ENCODE measurements at places on chromosomes 6 and 20.

GRCh38 chr6:169008641-169009257, 244.9 kb downstream of the THBS2 start:
- DNase-seq, result no peak

DNA sequence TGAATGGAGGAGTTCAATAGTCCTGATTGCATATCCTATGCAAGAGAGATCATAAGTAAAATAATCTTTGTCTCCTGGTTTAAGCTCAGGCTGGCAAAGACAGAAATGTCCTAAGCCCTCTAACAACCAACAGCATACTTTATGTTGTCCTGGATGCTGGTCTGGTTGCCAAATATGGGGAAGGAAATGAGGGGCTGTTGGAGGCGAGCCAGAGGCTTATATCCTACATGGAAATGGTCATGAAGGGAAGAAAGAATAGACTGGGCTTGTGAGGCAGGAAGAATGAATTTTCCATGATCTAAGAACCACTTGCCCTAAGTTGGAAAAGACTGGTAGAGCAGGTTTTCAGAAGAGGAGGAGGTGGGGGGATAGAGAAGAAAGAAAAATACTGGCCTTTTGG, 237.1 kb downstream of the SMOC2 start:
- DNase-seq, result no peak

DNA sequence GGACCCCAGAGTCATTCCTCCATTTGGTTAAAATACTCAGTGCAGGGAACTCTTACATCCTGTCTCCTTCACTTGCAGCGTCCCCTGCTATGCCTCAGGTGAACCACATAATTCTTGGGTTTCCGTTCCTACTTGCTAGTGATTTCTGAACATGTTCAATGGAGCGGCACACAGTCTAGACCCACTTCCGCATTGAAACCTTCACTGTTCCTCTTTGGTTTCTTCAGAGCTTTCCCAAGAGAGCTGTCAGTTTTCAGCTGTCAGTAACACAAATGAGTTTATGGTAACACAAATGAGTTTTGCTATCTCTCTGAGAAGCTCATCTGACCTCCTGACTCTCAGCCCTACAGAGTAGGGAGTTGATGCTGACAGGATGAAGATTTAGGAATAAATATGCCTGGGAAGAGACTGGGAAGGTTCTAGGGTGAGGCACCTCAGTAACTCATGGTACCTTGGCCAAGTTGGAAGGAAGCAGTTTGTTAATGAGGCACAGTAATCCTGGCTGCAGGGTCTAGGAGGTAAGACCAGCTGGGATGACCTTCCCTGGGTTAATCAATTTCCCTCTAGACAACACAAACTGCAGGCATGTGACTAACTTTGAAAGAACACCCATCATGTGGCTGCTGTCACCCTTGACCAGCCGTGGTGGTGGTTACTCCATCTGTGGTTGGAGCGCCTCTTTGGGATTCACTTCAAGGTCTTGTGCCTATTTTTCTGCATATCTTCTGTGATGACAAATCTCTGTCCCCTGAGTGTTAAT, 5.4 kb downstream of the SYS1 start:
- no peak for DNase-seq

DNA sequence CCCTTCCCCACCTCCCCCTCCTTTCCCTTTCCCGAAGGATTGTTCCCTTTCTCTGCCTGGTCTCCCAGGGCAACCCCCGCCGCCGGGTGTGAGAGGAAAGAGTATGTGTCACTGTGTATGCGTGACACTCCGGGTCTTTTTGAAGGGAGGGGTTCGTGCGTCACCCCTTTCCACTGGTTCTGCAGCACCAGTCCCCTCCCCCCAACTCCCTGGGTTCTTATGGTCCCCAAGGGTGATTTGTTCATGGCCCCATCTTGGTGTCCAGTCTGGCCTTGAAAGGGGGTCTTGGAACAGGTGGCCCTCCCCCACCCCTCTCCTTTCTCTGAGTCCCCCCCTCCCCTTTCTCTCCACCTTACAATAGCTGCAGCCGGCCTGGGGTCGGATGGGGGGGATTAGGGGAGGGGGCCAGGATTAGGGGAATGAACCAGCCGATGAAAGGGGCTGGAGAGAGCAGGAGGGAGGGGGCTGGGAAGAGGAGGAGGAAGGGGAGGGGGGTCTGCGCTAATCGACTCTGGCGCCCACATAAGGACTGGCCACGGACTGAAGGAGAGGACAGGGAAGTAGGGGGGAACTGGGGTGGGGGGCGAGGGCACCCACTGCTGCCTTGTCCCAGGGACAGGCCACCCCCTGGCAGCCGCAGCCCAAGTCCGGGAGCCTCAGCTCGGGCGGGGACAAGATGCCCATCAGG, 1.3 kb upstream of the RING1 start:
- DNase-seq, result peak; percentile 39

DNA sequence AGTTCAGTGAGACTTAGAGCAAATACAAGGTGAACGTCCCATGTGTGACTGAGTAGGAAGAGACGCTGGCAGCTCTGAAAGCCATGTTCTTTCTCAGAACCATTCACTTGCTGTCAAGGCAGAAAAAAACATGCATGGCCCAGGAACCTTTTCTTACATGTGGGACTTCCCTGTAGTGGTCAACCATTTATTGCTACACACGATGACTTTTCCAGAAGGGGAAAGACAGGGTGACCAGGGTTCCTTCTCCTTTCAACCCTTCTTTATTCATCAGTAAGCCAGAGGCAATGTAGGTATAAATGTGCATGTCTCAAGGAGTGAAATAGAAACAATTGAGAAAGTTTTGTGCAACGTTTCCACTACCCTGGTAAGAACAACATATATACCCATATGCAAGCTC, 189.0 kb downstream of the NFATC2 start:
- no peak for DNase-seq

DNA sequence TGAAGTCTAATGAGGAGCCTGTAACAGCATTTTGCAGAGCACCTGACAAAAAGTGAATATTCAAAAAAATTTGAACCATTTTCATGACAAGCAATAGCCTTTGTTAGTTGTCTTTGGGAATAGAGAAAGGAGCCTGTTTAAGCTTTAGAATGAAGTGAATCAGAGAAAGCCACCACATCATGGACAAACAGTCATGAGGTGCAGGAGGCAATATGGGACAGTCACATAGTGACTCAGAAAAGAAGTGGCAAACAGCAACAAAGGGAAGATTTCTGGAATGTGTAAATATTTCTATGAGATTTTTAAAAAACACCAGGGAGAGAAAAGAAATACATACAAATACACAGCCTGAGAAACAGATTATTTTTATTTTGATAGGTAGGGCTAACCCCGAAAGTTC, 6.6 kb downstream of the KLHL31 start:
- no peak for DNase-seq

DNA sequence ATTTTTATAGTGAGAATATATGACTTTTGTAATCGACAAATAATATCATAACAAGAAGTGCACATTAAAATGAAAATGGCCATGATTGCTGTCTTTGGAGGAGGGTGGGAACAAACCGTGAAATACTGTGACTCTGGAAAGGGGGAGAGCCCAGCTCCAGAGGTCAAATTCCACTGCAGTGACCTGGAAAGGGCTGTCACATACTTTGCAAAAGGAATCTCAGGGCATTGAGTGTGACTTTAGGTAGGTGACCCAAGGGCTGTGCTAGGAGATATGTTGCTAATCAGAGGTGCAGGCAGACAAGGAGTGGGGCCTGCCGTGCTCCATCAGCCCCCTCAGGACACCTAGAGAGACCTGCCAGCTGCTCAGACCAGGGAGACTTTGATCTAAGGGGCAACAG, 28.1 kb upstream of the BMP7 start:
- no peak for DNase-seq

- DNase-seq, result no peak
Measured at GRCh38 chr6:104885518-104886043, 25.9 kb upstream of the HACE1 start.

DNA sequence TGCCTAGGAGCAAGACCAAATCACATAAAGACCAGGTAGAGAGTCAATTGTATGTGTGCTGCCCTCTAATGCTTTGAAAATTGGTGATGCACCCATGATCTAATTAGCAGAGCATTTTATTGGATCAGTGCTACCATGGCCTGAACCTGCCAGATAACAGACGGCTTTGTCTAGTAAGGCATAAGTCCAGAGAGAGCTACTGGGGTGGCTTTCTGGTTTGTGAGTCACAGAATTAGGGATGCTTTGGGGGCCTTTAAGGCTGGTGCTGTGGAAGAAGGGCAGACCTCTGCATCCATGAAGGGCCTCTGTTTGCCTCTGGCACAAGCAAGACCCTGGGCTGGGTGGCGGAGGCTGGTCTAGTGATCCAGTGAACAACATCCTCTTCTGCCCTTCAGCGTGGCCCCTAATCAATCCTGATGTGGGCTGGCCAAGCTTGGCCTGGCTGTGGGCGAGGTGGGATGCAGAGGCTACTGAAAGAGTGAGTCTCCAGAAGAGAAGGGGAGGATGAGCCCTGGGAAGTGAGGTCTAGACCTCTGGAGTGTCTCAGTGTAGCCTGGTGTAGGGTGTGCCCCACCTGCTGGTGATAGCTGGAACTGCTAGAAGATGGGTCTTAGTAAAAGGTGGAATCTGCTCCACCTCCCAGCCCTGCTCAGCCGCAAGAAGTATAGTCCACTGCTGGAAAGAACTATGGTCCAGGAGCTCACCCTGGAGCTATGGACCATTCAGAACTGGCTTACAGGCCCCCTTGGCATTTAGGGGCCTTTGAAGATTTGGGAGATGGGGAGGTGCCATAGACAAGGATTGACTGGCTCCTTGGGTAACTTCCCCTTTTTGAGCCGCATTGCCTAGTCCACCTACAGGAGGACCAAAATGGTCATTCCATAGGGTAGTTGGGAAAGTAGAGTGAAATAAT, 36.7 kb upstream of the AAR2 start:
- DNase-seq, result peak; percentile 72

DNA sequence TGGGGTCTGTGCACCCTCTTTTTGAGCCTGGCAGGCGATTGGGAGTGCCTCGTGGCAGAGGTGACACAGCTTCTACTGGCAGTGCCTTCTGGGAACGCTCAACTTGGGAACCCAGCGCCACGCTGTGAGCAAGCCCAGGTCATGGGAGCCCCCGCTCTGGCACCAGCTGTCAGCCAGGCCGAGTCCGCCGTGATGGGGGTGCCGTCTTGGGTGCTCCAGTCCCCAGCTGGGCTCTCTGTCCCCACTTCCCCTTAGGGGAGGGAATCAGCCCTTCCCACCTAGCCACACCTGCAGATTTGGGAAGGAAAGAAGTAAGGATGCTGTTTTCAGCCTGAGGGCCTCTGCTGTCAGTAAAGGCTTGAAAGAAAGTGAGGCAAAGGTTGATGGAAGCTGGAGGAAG, 31.0 kb upstream of the NTSR1 start:
- DNase-seq, result no peak

DNA sequence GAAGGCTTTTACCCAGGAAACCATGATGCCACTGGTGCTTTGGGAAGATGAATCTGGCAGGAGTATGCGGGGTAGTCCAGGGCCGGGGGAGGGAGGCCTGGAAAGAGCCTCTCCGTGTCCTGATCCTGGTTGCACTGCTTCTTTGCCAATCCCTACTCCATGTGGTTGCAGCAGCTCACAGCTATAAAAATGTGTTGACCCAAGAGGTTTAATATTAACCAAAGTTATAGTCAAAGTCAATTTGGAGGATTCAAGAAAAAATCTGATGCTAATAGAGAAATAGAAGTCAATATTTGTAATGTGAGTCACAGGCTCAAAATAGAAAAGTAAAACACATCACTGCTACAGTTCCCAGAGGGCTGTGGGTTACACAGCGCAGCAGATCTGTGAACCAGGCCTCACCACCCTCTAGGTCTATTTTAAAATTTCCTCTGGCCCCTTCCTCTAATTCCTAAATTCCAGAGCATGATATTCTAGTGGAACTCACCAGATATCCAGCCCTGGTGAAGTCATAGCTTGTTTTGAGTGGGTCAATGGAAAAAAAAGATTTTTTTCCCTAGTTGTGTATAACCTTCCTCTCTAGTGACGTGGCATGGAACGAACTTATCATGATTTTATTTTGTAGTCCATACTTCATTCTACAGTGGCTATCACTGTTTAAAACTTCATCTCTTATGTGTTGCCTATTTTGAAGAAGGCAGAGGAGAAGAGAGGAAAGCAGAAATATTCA, 63.2 kb upstream of the BMP2 start:
- DNase-seq, result peak; percentile 68

Measured in fibroblast of upper back skin (primary cell).